Stimulated activated CD8-positive, alpha-beta memory T cell treated with anti-CD3 and anti-CD28 coated beads, Interleukin-7, amount 100 ng/mL, for 48 hours (primary cell): ENCODE measurements at places on chromosomes 3 and 15.

- no peak for DNase-seq
Observed at GRCh38 chr3:136409549-136409948, 159.4 kb downstream of the PCCB start.

GRCh38 chr15:29550834-29551465 is 271.3 kb downstream of the TJP1 start:
- no peak for DNase-seq

DNA sequence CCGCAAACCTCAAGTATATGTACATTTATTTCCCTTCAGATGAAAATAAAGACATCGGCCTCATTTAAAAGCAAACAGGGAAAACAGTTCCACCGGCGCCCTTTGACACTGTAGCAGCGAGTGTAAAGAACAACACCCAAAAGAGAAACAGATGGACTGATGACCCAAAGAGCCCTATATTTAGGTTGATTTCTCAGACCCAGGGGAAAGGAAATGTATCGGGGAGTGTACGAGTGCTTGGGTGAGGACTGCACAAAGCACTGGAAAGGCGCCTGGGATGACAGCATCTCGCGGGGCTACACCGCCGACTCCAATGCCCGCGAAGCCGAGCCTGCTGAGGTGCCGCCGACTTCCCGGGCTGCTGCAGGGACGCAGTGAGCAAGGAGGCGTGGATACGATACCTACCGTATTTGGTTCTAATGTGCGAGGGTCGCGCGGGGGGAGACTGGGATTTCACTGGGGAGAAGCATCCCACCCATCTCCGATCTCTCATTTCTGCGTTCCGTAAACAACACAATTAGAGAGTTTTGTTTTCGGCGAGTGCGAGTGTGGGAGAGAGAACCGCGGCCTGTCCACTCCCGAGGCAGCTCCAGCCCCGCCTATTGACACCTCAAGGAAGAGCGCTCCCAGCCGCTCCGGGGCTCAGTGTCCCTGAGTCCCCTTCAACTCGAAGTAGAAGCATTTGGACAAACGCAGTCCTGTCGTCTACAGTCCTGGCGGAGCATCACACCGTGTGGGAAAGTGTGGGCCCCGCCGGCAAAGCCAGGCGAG is 2.0 kb downstream of the MECOM start:
- no peak for DNase-seq

DNA sequence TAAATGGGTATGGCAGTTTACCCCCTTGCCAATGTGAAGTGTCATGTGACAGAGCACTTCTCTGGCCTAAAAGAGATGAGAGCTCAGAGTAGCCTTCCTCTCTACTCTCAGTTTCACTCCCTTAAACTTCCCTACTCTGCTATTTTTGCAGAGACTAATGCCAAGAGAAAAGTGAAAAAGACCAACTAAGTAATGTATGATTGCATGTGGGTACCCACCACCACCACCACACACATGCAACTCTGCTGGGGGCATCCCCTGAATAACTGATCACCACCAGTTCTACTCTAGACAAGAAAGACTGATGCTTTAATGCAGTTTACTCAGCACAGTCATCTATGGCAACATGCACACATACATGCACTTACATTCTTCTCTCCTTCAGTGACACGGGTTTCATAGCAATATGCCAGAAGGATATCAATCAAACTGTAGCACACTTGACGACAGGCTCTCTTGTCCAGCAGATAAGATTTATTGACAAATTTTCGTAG is 31.3 kb downstream of the SHQ1 start:
- no peak for DNase-seq

DNA sequence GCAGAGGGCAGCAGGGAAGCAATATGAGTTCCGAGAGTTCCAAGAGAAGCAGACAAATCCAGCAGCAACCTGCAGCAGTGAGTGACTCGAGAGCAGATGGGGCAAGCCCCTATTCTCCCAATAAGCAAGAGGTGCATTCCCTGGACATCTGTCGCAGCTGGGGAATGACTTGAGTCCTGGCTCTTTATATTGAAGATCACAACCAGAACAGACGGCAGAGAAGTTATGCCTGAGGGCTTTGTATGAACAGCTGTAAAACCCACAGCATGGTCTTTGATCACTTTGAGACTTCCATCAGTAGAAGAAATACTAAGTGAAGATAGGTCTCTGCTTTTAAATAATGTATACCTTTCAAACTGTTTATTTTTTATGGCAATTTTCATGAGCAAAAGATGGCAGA is 23.6 kb upstream of the C3orf22 start:
- DNase-seq = no peak

- no peak for DNase-seq
Observed at GRCh38 chr3:52086461-52086860, 30.1 kb upstream of the DUSP7 start.

DNA sequence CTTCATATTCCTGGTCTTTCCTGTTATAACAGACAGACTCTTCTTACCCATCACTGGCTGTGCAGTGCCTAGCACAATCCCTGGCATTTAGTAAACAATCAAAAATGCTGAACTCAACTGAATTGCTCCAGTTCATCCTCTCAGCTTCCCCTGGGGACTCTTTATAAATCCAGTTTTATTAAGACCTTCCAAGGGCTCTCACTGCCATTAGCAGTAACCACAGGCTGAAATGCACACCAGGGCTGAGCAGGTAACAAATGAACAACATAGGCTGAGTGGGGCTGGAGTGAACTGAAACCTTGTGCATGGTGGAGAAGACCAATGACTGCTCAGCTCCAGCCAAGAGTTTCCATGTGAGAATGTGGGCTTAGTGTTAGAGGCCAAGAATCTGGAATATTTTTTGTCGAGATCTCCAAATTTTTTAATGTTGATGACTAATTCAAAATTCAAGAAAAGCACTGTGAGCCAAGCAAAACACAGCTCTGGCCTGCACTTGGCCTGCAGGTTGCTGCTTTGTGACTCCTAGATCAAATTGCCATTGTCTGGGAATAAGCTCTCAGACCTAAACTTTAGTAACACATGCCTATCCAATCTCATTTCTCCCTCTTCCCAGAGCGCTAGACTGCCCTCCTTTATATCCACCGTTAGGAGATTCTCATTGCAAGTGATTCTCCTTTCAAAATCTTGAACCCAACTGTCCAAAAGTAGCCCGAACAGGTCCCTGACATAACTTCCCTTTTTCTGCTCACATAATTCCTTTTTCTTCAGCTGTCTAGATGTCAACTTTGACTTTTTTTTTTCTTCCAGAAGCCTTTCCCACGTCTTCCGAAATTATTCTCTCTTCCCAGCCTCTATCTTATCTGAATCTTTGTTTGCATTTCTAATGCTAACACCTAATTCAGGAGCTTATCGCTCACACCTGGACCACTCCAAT is 7.4 kb downstream of the SQOR start:
- no peak for DNase-seq

- DNase-seq = no peak
Observed at GRCh38 chr15:60400944-60401343, 3.2 kb upstream of the ANXA2 start.

- no peak for DNase-seq
Observed at GRCh38 chr3:188465311-188465710, 311.4 kb downstream of the LPP start.

- DNase-seq = no peak
Observed at GRCh38 chr3:58041826-58042324, 33.7 kb downstream of the FLNB start.

- DNase-seq = no peak
Observed at GRCh38 chr15:80264031-80264430, 12.0 kb upstream of the CTXND1 start.

GRCh38 chr3:8348076-8348475 is 153.5 kb upstream of the LMCD1 start:
- no peak for DNase-seq

- DNase-seq = no peak
Observed at GRCh38 chr15:89157918-89158564, 63.3 kb downstream of the RLBP1 start.

GRCh38 chr3:6935970-6936369 is 75.1 kb downstream of the GRM7 start:
- DNase-seq = no peak

GRCh38 chr3:172698631-172699030 is 12.2 kb downstream of the NCEH1 start:
- no peak for DNase-seq

GRCh38 chr3:100136921-100137320 is 22.6 kb upstream of the FILIP1L start:
- no peak for DNase-seq

DNA sequence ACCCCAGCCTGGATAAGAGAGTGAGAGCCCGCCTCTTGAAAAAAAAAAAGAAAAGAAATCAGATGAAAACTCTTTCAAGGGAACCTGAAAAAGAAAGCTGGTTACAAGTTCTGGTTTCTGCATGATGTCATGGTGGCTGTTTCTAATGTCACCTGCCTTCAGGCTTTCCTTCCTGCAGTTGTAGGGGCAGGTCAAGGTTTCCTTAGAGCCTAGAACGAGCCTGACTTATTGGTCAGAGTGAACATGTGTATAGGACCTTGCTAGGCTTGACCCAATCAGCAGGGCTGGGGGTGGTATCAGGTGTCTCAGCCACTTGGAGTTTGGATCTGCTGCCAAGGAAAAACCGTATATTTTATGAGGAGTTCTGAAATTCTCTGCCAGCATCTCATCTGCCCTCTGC is 3.8 kb downstream of the IVD start:
- DNase-seq = no peak

GRCh38 chr3:60274646-60275045 is 976.6 kb downstream of the FHIT start:
- DNase-seq = no peak

DNA sequence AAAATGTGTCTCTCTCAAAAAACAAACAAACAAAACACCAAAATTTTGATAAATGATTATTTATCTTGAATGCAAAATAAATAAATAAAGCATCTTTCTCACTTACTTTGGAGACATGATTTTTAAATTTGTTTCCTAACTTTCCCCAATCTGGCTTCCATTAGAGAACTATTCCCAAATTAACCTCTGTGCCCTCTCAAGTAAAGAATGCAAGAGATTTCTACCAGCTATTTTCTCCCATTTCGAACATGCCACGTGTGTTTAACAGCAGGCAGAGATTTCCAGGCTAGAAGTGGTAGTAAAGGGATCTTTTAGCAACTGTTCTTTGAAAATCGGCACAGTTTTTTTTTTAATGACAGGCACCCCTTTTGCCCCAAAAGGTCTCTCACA is 269.1 kb downstream of the SHQ1 start:
- DNase-seq = no peak

DNA sequence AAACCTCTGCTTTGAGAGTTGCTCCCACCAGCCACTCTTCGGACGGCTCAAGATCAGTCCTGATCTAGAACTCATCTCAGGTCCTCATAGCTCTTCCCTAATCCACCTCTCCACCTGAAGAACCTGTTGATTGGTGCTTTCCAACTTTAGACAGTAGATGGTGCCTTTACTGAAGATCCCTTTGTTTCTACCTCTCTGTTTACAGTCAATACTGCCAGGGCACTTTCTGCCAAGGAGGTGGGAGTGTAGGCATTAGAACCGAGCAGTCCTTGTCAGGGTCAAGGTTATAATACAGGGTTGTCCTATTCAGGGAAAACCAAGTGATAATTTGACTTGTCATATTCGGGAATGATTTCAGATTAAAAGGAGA is 1.2 kb downstream of the CGNL1 start:
- DNase-seq = no peak

- DNase-seq = peak; percentile 16
Observed at GRCh38 chr3:38205472-38205805, 40.1 kb downstream of the OXSR1 start.

DNA sequence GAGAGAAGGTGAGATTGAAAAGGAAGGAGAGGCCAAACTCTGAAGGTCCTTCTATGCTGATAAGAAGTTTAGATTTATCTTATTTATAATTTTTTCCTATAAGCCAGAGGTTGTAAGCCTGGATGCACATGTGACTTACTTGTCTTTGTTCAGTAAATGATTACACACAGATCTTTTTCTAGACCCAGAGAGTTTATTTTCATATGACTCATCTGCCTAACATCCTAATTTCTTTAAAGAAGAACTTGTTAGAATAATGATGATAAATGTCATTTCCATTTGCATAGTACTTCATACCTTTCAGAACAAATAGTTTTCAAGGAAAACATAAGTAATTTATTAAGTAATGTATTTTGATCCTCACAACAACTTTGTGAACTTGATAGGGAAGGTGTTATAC is 434.8 kb upstream of the DPH6 start:
- no peak for DNase-seq

GRCh38 chr3:136277634-136278033 is 27.5 kb downstream of the PCCB start:
- no peak for DNase-seq

- DNase-seq = no peak
Observed at GRCh38 chr3:172675441-172676193, 35.2 kb downstream of the NCEH1 start.

DNA sequence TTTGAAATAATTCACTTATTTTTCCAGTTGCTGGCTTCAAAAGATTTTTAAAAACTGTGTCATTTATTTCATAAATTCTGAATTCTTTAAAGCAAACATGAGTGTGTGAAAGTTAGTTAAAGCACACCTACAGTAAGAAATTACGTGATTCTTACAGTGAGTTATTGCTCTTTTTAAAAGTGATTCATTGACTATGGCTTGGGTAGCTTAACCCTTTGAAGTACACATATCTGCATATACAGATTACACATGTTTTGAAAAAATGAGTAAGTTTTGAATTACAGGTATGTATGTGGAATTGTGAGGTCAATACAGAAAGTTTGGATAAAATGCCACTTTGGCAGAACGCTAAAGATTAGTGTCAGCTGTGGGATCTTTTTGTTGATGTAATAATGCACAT is 64.5 kb upstream of the MBNL1 start:
- no peak for DNase-seq

GRCh38 chr15:64355348-64355943 is 527 bp downstream of the CSNK1G1 start:
- DNase-seq = peak; percentile 20

DNA sequence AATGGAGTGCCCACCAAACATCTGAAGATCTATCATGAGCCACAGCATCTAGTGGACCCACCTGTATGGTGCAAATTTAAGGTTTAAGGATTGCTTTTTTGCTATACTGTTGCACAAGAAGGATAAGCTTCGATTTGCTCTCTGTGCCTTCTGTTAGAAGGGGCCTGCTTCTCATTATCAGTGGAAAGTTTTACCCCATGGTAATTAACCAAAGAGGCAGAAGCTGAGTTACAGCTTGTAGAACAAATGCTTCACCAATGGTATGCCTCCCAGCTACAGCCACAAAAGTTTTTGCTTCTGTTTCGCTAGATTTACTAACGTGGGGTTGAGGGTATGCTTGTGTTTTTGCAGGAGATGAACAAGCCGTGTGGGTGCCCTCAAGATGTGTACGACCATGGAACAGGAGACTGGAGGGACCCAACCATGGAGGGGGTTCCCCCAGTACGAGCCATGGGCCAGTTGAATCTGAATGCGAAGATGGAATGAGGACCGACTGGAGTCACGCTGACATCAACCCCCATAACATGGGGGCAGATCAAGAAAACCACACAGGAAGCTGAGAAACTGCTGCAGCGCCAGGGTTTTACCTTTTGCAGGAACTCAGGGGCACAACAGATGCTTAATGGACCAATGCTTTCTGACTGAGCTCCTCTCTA is 43.5 kb downstream of the ACAD9 start:
- DNase-seq = peak; percentile 52

DNA sequence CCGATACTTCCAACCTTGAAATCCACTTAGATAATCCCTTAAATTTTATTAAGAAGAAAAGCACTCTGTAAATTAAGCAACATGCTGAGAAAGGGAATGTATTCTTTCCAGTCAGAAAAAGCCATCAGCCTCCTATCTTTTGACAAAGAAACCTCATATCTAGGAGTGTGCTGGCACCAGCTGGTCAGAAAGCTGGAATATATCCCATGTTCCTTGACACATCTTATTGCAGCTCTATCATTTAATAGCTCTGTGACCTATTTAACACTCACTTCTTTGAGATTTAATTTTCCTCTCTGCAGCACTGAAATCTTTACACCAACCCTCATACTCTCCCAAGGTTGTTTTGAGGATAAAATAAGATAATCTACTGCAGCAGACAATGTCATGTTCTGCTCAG is 30.4 kb upstream of the CAPN7 start:
- DNase-seq = no peak
